ENCODE measurements at places on chromosomes 13 and 19. TPM values are rescaled to one million over a fixed set of nuclear protein-coding genes. Genes with fewer than 3 reads are reported as not detected.

MYPOP gene
- 12.0 TPM for total RNA-seq

NR2F6 gene
- total RNA-seq = 2.3 TPM

DNASE2 gene
- total RNA-seq = 30.4 TPM

PTH2 gene
- not detected for total RNA-seq

ARHGAP45 gene
- 581 TPM for total RNA-seq

INSR gene
- total RNA-seq = 0.65 TPM

LRP3 gene
- total RNA-seq = 0.43 TPM

ZNF382 gene
- 16.2 TPM for total RNA-seq

CNFN gene
- not detected for total RNA-seq

DNA sequence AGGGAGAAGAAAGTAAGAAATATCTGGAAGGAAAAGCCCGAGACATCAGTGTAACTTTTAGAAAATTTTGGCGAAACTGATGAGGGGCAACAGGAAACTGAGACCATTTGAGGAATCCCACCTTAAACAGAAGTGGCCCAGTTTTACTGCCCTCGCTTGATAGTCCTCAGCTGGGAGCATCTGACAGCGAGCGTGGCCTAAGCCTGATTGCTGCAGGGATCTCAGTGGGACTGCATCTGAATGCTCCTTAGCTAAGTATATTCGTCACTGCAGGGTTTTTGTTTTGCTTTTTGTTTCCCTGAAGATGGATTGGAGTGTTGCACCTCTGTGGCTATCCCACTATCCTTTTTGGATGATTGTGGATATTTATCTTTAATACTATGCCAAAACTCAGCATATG is 262.7 kb upstream of the KLHL1 start:
- DNase-seq = no peak

DNA sequence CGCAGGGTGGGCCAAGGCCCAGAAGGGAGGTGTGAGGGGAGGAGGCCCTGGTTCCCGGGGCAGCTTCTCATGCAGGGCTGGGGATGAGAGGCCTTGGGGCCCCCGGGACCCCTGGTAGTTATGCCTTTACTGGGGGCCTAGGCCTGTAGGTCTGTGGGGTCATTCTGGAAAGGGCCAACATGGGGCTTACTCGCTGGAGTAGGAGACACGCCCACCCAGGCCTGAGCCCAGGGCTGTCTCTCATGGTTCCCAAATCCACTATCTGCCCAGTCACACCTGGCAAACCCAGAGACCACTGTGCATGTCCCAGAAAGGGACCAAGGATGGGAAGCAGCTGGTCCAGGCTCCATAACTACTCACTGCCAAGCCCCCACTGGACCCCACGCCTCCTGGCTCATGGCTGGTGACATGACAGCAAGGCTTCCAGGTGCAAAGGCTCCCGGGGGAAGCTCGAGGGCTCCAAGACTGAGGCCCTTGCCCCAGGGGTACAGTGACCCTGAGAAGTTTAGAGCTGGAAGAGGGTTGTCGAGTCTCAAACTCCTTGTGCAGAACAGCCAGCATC is 64.2 kb upstream of the ATP12A start:
- no peak for DNase-seq

DNA sequence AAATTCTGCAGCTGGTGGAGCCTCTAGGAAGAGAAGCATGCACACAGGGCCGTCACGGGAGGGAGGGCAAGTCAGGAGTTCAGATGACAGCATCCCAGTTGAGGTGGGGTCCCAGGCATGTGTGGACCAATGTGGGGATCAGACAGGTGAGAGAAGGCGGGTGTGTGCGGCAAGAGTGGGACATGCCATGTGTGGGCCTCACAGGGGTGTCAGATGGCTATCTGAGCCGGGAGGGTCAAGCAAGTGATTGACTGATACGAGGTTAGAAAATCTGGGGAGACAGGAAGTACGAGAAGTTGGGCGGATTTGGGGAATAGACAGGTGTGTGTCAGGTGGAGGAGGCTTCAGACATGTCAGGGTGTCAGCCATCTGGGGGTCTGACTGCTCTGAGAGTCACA is 8.9 kb downstream of the RASGRP4 start:
- DNase-seq = no peak

GRCh38 chr19:35049456-35049855 is 7.9 kb downstream of the HPN start:
- DNase-seq = no peak

GRCh38 chr13:24271601-24272451 is 37.6 kb upstream of the C1QTNF9 start:
- DNase-seq = peak; percentile 65

GRCh38 chr19:56441206-56441792 is 35.8 kb downstream of the ZNF667 start:
- DNase-seq = no peak

DNA sequence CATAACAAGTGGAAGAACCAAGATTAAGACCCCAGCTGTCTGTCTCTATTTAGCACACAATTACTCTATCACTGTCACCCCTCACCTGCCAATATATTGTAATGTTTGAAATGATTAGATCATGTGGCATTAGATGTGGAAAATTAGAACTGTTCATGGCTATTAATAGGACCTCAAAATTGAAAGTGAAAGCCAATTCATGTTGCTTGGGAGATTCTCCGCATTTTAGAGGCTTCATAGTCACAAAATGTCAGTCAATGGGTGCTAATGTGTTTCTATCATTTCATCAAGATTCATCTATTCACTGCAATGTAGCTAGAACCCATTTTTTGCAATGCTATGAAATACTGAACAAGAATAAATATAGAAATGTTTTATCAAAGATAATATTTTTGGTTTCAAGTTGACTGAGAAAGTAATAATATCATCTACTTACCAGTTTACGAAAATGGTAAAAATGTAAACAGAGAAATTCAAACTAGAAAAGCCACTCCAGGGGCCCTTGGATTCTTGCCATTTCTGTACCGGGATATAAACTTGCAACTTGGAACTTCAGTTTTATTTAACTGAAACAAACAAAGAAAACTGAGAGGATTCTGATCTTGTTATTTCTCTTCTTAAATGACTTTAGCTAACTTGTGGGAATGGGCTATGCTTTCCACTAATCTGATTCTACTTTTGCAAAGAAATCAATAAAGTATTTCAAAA is 388.6 kb downstream of the DCT start:
- no peak for DNase-seq

DNA sequence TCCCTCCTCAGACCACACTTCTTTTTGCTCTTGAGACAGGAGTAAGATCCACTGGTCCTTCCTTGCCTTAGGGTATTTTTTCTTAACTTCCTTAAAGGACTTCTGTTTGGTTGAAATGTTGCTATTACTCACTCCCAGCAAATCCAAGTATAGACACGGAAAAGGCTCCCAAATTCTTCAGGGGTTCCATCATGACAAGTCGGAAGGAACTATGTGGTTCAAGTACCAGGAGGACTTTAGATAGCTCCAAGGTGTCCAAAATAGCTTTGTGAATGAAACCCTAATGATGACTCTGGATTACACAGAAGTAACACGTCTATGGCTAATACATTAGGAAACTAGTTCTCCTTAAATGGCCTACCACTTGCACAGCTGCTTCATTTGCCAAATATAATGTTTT is 238.7 kb downstream of the KCTD12 start:
- no peak for DNase-seq

DNA sequence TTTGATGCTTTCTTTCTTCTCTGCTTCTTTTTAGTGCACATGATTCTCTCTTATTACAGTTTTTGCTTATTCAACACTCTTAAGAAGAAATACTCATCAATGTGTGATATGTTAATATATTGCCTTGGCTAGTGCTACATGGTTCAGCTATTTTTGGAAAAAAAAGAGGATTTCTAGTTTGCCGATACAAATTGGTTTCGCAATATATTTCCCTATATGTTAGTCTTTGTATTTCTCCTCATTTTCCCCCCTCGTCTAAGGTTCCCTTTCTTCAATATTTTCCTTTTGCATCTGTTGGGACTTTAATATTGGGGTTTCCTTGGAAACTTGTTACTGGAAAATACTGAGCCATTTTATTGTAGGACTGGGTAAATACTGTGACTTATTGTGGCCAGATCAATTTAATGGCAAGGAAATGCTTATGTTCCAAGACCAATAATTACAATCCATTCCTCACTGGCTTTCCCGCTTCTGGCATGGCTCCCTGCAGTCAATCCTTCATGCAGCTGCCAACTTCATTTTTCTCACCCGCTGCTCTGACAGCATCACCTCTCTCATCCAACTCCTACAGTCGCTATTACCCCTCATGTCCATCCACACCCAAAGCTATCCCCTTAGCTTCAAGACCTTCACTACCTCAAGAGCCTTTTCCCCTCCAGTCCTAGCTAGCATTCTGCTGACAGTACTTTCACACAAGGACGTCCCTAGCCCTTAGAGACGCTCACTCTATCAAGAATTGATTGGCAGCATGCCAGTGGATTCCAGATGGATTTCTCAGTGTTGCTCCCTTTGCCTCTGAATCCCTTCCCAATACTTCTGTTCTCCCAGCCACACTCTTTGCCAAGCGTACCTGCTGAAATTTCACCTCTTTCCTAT is 280.1 kb upstream of the TMTC4 start:
- DNase-seq = no peak

DNA sequence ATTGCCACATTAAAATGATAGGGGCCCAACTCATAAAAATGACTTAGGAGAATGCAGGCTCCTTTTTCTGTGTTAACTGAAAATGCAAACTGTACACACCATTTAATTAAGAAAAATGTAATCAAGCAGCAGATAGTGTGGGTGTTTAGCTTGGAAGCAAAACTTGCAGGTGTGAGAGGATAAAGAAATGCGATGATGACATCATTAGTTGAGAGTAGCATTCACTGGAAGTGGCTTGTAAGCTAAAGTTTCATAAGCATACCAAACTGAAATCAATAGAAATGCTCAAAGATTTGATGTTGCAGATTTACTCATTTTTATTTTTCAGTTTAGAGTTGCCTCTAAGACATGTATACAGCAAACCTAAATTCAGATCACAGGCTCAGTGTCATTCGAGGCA is 86.6 kb downstream of the PRR20E start:
- no peak for DNase-seq

DNA sequence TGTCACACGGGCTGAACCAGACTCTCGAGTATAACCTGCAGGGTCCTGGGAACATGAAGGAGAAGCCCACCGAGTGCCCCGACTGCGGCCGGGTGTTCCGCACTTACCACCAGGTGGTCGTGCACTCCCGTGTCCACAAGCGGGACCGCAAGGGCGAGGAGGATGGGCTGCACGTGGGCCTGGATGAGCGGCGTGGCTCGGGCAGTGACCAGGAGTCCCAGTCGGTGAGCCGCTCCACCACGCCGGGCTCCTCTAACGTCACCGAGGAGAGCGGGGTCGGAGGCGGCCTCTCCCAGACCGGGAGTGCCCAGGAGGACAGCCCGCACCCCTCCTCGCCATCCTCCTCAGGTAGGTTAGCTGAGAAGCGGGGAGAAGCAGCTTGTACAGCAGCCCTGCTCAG is 73.2 kb downstream of the ZNF536 start:
- DNase-seq = no peak

DNA sequence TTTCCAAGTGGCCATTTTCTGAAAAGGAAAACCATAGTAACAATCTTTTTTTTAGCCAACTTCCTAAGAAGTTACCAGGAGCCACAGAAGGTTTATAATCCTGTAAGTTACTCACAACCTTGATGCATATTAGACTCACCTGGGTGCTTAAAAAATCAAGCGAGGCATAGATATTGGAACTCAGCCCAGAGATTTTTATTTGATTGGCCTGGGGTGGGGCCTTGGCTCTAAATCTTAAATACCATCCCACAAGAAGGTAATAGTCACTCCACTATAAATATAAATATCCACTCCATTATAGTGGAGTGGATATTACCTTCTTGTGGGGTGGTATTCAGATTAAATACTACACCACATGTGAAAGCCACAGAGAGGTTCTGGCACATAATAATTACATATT is 429.6 kb downstream of the RFC3 start:
- no peak for DNase-seq

GRCh38 chr19:17950310-17951156 is 16.4 kb upstream of the KCNN1 start:
- DNase-seq = peak; percentile 56

Data from activated naive CD8-positive, alpha-beta T cell treated with anti-CD3 and anti-CD28 coated beads, Interleukin-2, amount 10 ng/mL, durations not matched to agents 7 days and 5 days (primary cell).